Mesothelial cell of epicardium (in vitro differentiated cells): ENCODE measurements at places on chromosomes 3 and 15. TPM values are rescaled to one million over a fixed set of nuclear protein-coding genes. Genes with fewer than 3 reads are reported as not detected.

Gene CCDC80
- 126 to 134 TPM (median 133 TPM) in 3 replicates for total RNA-seq

Gene RTP1
- not detected in 3 replicates for total RNA-seq

Gene GOLGA6L4
- 10.9 to 13.7 TPM (median 12.2 TPM) in 3 replicates for total RNA-seq

Gene GPR62
- 0.22 to 0.36 TPM (median 0.33 TPM) in 3 replicates for total RNA-seq

Gene GNB5
- 22.3 to 23.1 TPM (median 22.5 TPM) in 3 replicates for total RNA-seq

Gene UNC45A
- total RNA-seq: 75.8 to 79.7 TPM (median 79.3 TPM) in 3 replicates

DNA sequence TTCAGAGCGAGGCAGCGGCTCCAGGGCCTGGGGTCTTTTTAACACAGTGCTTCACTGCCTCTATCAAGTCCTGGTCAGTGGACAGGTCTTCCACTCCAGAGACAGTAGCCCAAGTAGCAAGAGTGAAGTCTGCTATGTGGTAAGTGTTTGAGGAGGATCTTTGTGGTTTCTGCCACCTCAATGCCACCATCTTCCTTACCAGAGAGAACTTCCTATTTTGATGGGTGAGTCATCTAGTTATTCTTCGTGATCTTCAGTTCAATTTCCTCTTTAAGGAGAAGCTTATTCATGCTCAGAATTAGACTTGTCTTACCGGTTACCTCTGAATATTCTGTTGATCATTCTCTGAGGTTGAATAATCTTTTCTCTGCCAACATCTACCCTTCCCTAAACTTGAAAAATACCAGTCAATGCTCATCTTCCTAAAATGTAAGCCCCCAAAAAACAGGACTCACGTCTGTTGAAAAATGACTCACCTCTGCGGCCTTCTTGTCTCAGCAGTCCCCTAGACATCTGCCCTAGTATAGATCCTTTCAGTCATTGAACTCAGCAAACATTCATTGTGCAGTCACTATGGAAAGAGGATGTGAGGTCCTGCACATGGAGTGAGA, 32.2 kb upstream of the BCL6 start:
- no peak for DNase-seq

- no peak for DNase-seq
Observed at GRCh38 chr3:126401611-126402160, 7.0 kb downstream of the CFAP100 start.

DNA sequence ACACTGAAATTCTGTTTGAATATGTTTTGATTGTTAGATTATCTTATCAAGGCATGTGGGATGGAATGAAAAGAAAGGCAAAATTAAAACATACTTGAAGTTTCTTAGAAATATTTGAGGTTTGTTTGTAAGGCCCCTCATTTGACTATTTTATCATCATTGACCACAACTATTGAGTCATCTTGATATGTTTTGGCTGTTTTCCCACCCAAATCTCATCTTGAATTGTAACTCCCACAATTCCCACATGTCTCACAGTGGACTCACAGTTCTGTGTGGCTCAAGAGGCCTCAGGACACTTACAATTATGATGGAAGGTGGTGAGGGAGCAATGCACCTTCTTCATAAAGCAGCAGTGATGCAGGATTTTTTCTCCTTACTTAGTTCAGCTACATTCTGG, 917.1 kb downstream of the PLOD2 start:
- DNase-seq: no peak

GRCh38 chr15:33242669-33243191, 48.2 kb upstream of the FMN1 start:
- no peak for DNase-seq

- DNase-seq: no peak
Observed at GRCh38 chr15:50979041-50979440, 70.6 kb downstream of the AP4E1 start.

DNA sequence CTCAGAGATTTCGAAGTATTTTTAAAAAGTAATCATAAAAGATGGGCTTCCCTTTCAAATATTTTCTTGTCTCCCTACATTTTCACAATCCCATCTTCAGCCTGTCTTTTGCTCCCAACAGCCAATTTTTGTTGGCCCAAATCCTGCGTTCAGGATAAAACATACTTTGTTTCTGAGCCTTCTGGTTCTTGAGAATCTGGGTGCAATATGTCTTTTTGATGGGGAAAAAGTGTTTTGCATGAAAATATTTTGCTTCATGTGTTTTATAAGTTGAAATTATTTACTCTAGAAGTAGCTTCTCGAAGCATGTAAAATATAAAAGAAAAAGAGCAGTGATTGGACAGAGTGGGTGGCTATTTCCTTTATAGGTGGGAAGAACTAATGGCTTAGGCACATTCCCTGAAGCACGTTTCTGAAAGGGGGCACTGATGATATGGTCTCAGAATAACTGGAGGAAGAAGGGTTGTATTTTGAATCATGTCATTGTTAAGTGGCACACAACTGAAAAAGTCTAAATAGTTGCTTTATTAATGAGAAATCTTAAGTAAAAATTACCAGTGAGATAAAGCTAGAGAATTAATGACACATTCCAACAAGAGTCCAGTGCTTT, 3.9 kb downstream of the UNC13C start:
- no peak for DNase-seq

DNA sequence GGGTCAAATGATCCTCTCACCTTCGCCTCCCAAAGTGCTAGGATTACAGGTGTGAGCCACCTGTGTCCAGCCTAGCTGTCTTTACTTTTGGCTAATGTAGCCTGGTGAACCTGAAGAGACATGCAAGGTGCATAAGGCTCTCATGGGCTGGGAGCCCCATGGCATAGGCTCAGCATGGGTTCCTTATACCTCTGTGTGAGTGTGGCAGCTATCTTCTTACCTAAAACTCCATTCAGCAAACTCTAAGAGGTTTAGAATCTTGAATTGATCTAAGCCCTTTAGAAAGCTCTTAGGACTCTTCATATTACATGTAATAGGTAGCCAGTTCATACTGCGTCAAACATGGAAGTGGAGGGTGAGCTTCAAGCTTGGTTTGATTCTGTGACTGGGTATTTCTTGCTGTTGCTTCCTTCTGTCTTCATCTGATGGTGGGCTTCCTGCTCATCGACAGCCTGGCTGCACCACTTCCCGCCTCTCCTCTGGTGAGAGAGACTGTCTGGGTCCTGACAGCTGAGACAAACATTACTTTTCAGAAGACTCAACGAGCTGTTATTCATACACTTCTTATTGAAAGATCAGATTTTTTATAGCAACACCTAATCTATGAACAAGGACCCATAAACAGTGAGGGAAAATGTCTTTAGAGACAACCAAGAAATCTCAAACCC, 19.2 kb upstream of the TKT start:
- no peak for DNase-seq

DNA sequence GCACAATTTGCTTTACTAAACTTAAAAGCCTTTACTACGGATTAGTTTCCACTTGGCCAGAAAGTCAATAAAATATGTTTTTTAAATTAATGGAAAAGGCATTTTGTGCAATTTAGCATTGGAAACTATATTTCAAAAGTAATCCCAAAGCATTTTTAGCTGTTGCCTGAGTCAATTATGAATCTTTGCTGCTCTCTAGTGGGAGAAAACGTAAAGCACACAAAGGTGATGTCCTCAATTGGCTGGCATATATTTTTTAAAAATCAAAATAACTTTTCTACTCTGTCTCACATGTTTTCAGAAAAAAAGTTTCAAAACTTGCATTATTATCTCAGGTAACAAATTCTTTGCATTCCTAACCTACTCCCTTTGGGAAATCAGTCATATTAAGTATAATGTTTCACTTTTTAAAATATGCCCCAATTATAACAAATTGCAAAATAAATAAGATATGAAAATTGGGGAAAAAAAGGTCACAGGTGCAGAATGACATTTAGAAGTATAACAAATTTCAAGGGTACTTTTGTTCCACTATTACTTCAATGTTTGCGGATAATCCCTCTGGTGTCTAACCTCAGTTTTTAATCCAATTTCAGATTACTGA, 47.2 kb upstream of the TEX55 start:
- DNase-seq: no peak

DNA sequence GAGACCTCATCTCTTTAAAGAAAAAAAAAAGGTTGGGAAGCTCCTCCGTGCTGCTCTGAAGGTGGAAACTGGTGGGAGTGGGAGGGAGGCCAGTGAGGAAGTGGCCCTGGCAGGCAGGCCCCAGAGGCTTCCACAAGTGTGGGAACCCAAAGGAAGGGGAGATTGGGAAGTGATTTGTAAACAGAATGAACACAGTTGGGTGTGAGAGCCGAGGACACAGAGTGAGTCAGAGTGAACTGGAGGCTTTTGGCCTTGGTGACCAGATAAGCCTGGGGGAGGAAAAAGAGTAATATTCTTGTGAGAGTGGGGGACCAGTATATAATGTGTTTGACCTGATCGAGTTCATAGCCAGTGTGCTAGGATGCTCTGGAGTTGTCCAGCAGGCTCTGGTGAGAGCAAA, 23.0 kb downstream of the MKRN2 start:
- no peak for DNase-seq

DNA sequence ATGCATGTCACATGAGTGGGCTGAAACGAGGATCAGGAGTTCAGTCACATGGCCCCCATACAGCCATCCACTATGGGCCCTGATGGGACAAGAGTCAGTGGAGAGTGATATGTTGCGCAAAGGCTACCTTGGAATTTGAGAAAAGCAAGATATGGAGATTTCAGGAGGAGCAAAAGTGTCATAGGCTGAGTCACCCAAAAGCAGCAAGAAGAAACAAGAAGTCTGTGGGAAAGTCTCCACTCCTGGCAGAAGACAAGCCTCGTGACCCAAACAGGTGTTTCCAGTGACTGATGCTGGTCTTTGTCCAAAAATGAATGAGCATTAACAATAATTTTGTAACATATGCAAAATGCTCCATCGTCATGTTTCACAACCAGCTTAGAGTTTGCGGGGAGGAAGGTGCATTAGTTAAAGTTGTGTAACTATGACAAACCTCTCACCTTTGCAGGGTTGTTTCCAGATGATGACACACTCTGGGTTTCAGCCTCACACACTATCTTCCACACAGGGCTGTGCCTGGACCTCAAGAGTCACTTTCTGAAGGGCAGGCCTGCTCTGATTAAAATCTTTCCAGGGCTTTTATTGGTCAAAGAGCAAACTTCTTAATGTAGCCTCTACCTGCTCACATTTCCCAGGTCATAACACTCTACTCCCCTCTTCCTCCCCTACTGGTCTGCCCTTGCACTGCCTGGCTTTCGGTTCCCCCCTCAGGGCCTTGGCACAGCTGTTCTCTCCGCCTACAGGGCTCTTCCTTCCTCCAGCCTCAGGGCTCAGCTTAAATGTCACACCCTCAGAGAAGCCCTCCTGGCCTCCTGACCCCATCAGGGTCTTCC, 3.9 kb upstream of the DNASE1L3 start:
- DNase-seq: no peak

- no peak for DNase-seq
Observed at GRCh38 chr15:59616379-59616778, 4.8 kb downstream of the GCNT3 start.

GRCh38 chr15:55897560-55898336, 95.7 kb downstream of the NEDD4 start:
- no peak for DNase-seq

DNA sequence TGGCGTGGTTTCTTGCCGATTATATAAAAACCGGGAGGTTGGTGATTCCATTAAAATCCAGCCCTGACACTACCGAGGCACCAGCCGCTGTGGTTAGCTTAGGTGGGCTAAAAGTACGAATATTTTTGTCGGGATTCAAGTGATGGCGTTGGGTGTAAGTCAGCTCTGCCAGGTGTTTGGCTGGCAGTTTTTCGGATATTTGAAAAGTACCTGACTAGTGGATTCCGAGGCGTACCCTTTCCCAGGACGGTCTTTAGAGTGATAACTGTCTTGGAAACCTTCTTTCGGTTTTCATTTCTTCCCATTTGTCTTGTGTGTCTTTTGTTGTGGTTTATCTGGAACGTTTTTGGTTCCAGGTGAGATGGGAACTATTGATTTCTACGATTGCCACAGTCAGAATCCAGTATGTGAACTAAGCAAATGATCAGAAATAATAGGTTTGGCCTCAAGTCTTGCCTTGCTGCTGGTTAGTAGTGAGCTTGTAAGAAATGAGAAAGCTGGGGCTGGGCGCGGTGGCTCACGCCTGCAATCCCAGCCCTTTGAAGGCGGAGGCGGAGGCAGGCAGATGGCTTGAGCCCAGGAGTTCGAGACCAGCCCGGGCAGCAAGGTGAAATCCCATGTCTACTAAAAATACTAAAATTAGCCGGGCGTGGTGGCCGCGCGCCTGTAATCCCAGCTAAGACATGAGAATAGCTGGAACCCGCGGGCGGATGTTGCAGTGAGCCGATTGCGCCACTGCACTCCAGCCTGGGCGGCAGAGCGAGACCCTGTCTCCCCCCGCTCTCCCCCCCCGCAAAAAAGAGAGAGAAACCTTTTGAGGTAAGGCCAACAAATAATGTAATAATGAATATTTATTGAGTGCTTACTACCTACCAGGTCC, 1.4 kb downstream of the FYTTD1 start:
- no peak for DNase-seq

- no peak for DNase-seq
Observed at GRCh38 chr15:57259568-57260040, 116.7 kb upstream of the CGNL1 start.

GRCh38 chr3:103949693-103950092, 1417.0 kb upstream of the ALCAM start:
- no peak for DNase-seq

DNA sequence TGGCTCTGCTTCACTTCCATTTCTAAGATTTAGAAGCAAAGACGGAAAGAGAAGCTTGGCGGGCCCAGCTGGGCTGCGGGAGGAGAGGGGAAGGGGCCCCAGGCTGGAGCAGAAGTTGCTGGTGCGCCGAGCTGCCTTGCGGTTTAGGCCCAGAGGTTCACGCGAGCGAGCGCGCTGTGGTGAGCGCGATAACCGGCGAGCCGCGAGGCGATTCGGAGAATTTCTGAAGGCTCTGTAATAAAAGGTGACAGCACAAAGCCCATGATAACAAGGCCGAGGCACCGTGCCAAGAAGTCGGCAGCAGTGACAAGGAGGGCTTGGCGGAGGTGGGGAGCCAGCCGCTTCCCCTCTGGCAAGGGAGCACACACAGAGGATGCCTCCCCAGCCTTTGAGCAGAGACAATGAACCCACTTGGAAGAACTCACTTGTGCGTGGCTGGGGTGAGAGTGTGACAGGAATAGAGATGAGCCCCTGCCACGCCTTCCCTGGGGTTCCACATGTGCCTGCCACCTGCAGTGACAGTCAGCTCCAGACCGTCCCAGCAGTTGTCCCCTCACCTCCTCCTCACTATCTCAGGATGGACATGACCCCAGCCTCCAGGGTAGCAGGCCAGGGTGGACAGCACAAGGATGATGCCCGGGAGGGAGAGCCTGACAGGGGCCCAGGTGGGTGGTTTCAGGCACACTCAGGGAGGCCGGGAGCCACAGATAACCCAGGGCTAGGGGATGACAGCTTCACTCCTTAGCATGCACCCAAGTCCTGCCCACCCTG, 315.2 kb downstream of the UACA start:
- DNase-seq: peak; percentile 49

- DNase-seq: no peak
Observed at GRCh38 chr3:44442596-44443309, 34.7 kb downstream of the ZNF445 start.

GRCh38 chr3:184937611-184938010, 125.6 kb downstream of the VPS8 start:
- DNase-seq: no peak

- DNase-seq: no peak
Observed at GRCh38 chr3:4745235-4745610, 234.0 kb upstream of the BHLHE40 start.

GRCh38 chr3:20047976-20048883, 8.0 kb downstream of the KAT2B start:
- no peak for DNase-seq

- DNase-seq: no peak
Observed at GRCh38 chr3:180416111-180416594, 185.8 kb upstream of the TTC14 start.

GRCh38 chr3:13073326-13074005, at the start of gene IQSEC1:
Gene IQSEC1, minus strand, starts transcription at chr3:13073429. Its CDS starts 415 bp downstream, at chr3:13073014.
- DNase-seq: no peak
